Motor neuron (in vitro differentiated cells): ENCODE measurements at places on chromosomes 11 and 22. TPM values are rescaled to one million over a fixed set of nuclear protein-coding genes. Genes with fewer than 3 reads are reported as not detected.
A peak's percentile ranks its signal among the peaks of the same experiment; 100 is the strongest.

GRCh38 chr11:68667511-68668500, 16.5 kb upstream of the GAL start:
- ATAC-seq: no peak

- ATAC-seq: peak; percentile 74
Measured at GRCh38 chr22:17562906-17563870, at the start of gene SLC25A18. SLC25A18 (plus strand) TSS chr22:17563498; CDS start chr22:17579945, 16,447 bp downstream.

DNA sequence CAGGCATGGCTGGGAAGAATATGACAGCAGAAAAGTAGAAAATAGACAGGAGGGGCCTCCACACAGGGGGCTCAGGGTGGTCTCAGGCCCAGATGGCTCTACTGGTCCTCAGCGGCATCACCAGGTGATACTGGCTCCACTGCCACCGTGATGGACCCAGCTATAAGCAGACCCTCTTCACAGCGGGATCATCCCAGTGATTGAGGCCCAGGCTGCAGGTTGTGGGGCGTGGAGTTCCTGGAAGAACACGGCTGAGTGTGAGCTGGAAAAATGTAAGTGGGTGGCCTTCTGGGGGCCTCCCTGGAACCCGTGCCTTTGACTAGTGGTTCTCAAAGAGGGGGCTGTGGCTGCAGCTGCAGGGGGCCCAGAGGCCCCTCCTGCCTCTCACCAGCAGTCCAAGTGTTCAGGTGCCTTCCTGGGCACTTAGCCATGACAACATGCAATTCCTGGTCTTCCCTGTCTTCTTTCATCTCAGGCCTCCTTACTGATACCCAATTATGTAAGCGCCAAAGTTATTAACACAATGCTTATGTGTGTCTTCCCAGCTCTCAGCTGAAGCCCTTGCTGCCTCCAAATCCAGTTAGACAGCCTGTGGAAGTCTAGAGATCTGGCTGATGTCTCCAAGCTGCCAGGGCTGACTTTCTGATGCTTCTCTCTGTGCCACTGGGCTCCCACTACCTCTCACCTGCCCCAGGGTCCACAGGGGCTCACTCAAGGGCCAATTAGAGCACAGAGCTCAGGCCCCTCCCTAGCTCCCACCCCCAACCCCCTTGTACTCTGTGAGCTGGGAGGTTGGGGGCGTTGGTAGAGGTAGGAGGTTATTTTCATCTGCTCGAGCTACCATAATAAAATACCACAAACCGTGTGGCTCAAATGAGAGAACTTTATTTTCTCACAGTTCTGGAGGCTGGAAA, 110.1 kb upstream of the LMO1 start:
- no peak for ATAC-seq

DNA sequence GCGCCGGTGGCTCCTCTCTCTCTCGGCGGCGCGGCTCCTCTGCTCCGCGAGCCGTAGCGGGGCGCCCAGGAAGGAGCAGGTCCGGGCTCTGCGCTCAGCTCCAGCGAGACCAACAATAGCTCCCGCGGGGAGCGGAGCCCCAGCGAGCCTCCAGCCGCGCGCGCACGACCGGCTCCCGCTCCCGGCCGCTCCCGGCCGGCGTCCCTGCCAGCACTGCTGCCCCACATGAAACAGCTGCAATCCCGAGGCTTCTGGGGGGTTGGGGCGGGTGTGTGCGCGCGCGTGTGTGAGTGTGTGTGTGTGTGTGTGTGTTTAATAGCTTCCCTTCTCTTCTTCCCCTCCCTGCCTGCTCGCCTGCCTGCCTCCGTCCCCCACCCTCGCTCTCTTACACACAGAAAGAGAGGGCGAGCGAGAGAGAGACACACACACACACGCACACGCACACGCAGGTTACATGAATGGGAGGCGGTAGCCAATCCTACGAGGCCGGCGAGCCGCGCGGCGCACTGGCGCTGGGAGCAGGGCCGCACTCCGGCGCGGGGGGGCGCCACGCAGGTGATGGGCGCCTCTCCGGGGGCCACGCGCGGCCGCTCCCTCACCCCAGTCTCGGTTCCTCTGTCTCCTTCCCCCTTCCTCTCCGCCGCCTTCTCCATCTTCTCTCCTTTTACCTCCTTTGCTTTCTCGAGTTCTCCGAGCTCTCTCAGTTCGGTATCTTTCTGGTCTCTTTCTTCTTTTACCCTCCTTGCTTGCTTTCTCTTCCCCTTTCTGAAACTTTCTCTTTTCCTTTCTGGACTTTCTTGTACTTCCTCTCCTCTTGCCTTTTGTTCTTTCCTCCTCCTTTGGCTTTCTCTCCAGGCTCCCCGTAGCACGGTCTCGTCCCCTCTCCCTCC, at the start of gene TENM4:
TSS of gene TENM4 (minus strand) at position 460 of the 890 bp plus-strand sequence. CDS start 371,086 bp downstream, outside the sequence.
- peak; percentile 82 for ATAC-seq

The BTG4 gene
- not detected in 2 replicates for total RNA-seq

The OR8D2 gene
- 0.63 and 0.76 TPM in 2 replicates for total RNA-seq

DNA sequence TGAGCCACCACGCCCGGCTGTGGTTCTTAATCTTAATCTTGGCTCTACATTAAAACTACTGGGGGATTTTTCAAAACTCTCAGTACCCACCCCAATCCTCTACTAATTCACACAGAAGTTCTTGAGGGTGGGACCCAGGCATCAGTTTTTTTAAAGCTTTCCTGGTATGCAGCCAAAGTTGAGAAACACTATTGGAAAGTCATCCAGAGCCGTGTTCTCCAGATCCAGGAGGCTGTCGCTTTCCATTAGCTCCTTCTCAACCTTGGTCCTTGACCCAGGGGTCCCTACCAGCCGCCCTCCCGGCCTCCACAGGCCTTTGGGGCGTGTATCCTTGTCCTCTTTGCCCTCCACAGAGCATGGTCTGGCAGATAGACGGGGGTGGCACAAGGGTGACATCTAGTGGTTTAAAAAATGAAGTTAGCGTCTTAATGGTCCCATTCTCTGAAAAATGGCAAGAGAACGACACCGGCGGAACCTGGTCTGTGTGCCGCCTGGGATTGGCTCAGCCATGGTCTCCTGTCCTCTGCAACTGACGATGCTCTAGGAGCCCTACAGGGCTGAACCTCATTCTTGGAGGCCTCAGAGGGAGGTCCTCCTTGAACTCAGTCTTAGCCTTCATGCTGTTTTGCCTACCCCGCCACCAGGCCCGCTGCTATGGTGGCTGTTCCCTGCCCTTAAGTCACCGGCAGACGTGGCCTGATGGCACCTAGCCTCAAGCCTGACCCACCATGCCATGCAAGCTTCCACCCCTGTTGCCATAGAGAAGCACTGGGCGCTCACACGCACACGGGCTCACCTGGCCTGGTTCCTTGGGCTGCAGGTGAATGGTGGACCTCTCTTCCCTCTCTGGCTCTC, 152.0 kb upstream of the SYN3 start:
- ATAC-seq: no peak

GRCh38 chr22:30923168-30923900, 45.2 kb downstream of the MORC2 start:
- no peak for ATAC-seq

GRCh38 chr11:69040581-69041260, 8.0 kb upstream of the TPCN2 start:
- peak; percentile 9 for ATAC-seq

The VPREB3 gene
- 1.7 and 2.0 TPM in 2 replicates for total RNA-seq

- ATAC-seq: no peak
Measured at GRCh38 chr11:68816917-68817419, 24.7 kb downstream of the CPT1A start.

The HTR3A gene
- 0.08 and 0.14 TPM in 2 replicates for total RNA-seq

The OPCML gene
- total RNA-seq: 2.1 and 2.2 TPM in 2 replicates

- ATAC-seq: no peak
Measured at GRCh38 chr11:112408517-112408916, 147.9 kb upstream of the PLET1 start.

DNA sequence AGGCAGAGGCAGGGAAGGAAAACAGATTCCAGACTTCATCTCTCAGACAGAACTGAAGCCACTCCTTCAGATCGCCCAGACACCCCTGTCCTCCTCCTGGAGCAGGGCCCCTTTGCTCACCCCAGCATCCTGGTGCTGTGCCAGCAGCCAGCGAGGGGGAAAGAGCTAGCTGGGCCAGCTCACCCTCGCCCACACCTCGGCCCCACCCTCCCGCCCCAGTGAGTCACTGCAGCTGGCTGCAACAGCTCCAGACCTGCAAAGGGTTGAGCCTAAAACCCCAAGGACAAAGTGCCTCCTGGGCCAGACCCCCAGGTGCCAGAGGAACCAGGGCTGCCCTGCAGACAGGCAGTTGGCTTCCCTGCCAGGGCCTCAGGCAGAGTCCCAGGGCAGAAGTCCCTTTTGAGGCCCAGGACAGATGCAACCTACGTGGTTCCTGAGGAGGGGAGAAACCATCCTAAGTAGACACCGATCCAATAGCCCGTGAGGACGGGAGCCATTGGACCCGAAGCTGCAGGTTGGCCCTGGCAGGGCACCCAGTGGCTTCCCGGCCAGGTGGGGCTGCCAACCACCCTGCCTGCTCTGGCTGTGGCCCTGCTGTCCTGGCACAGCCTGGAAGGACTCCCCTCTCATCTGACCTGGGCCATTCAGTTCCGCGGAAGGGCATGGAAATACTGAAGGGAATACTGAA, 7.2 kb downstream of the AHNAK start:
- peak; percentile 67 for ATAC-seq

The PTPN5 gene
- 22.2 and 24.1 TPM in 2 replicates for total RNA-seq

- no peak for ATAC-seq
Measured at GRCh38 chr11:59011655-59012397, 72.5 kb downstream of the GLYATL1 start.

DNA sequence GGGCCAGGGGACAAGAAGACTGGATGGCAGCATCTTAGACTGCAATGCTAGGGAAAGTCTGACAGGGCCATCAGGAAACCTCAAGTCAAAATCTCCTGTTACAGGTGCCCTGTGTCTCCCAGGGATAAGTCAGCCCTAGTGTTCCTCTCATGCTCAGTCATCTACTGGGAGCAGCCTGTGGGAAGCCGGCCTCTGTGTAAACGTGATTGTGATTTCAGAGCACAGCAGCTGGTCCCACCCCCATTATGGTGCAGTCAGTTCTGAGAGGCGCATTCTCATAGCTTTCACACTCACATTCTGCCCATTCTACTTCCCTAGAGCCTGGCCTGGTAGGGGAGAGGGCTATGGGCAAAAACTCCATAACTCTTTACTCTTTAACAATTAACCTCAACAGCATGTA, 7.2 kb upstream of the SLN start:
- ATAC-seq: peak; percentile 62

DNA sequence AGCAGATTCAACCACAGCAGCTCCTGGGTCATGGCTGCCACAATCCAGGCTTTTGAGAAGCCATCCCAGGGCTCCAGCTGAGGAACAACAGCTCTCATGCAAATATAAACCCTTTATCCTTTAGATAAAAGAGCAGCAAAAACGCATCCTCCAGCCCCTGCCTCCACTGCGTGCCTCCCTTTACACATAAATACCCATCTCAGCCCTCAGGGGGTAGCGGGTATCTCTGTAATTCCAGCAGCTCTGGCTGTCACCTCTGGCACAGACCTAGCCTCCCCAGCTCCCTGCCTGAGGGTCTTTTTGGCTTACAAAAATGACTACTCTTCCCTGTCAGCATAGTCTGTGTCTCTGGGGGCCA, 21.6 kb downstream of the LMO1 start:
- ATAC-seq: no peak

- peak; percentile 17 for ATAC-seq
Measured at GRCh38 chr11:121741761-121742361, 289.1 kb upstream of the SORL1-AS1 start.

DNA sequence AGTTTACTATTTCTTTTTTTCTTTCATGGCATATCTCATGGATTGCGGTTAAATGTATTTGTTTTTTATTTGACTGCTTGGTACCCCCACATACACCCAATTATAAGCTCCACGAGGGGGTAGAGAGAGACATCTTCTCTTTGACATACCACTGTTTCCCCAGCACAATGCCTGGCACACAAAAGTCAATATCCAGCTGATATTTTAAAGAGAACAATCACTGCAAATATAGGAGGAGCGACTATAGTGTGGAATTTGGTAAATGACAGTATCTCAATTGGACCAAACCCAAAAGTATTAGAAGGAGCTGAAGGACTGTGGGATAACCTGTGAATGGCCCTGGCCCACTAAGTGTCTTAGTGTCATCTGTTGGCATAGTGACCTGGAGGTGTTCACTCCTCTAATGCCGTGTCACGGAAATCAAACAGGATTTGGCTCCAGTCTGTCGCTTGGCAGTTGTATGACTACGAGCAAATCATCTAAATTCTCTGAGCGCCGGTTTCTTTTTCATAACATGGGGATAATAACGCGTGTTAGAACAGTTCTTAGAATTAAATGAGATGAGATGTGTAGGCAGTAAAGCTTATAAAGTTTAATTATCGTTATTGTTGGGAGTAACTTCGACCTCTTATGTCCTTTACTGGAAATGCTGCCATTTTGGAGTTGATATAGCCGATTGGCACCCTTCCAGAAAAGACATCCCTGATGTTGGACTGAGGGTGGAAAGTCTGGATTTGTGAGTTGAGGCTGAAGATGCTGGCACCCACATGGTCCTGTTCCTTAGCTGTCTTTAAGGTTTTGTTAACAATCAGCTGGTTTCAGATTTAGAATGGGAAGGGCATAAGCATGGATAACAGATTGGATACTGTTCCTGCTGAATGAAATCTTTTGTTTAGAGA, 144.5 kb downstream of the DBX1 start:
- no peak for ATAC-seq

DNA sequence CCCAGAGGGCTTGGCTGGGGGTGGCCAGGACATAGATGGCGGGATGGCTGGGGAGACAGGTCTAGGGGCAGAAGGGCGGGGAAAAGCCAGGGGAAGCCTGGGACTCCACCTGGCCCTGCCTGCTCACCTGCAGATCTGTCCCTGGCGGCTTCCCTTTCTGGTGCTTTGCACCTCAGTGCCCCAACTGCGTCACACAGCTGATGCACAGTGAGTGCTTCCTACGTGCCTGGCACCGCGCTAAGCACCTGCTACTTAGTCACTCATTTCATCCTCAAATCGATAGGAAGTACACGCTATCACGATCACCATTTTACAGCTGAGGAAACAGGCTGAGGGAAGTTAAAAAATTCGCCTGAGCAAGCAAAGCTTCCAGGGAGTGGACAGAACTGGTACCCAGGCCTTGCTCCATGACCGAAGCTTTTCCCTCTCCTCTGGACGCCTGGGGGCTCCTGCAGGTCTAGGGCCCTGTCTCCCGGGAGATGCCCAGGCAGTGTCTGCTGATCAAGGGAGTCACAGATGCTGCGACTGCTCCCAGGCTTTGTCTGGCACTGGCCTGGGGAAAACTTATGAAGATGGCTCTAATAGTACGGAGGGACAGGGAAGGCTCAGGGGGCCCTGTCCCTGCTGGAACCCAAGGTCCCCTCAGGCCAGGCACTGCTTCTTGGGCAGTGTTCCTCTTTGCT, 63.0 kb upstream of the TTLL12 start:
- ATAC-seq: peak; percentile 18

The SPON1 gene
- 0.63 and 1.3 TPM in 2 replicates for total RNA-seq

The ISX gene
- total RNA-seq: 0.14 and 0.49 TPM in 2 replicates

DNA sequence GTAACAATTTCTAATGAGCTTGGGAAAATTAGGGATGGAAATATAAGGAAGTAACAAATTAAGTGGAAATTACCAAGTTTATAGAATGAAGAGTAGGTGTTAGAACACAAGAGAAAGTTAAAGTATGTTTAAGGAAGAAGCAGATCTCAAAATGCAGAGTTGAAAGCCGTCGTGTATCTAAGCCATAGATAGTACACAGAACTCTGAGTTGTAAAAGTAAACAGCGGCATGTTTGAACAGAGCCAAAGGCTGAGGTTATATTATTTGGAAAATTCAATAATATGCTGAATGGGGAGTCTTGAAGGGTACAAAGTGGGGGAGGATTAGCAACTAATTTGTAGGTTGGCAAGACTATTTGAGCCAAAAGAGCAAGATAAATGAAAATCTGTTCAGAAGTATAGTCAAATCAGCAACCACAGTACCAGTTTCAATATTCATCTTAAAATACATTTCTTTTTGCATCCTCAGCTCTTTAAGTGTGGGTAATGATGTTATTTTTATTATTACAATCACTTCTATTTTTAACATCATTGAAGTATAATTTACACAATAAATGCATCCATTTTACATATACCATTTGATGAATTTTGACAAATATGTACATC, 594.8 kb upstream of the ANO3 start:
- ATAC-seq: no peak

The PRAME gene
- 0.28 and 1.1 TPM in 2 replicates for total RNA-seq
